SHP77 treated with DMSO at 0.1 percent for 48 hours (cell line): ENCODE measurements at places on chromosomes 5 and 9.

DNA sequence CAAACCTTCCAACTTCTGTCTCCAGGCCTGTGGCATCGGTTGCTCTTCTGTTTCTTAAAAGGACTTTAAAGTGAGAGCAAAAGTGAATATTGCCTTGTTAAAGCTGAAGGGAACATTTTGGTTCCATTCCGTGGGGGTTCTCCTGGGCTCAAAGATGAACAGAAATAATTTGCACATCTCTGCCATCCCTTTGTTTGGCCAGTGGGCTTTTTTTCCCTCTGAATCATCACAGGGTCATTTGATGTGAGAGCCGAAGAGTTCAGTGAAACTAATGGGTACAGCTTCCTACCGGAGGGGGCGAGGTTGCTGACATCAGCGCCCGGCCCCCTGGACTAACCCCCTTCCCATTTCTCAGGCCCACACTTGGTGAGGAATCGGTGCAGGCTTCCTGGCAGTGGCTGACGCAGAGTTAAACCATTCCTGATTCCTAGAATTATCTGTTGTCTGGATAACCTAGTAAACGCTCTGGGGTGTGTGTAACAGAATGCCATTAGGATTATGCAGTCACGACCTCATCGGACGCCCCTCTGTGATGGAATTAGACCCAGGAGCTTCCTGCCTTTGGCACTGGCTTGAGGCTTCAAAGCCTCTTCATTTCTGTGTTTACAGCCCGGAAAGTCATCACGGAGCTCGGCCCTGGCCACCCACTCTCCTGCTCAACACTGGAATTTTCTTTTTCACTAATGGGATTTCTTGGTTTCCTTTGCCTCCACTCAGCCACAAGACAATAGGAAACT, 61.6 kb upstream of the RPL26L1 start:
- DNase-seq = no peak

GRCh38 chr9:73805111-73805510, 653.4 kb downstream of the ANXA1 start:
- no peak for DNase-seq

GRCh38 chr9:106689089-106689488, 173.9 kb upstream of the ZNF462 start:
- no peak for DNase-seq

- DNase-seq = no peak
Observed at GRCh38 chr9:135169709-135170226, 82.3 kb downstream of the OLFM1 start.

DNA sequence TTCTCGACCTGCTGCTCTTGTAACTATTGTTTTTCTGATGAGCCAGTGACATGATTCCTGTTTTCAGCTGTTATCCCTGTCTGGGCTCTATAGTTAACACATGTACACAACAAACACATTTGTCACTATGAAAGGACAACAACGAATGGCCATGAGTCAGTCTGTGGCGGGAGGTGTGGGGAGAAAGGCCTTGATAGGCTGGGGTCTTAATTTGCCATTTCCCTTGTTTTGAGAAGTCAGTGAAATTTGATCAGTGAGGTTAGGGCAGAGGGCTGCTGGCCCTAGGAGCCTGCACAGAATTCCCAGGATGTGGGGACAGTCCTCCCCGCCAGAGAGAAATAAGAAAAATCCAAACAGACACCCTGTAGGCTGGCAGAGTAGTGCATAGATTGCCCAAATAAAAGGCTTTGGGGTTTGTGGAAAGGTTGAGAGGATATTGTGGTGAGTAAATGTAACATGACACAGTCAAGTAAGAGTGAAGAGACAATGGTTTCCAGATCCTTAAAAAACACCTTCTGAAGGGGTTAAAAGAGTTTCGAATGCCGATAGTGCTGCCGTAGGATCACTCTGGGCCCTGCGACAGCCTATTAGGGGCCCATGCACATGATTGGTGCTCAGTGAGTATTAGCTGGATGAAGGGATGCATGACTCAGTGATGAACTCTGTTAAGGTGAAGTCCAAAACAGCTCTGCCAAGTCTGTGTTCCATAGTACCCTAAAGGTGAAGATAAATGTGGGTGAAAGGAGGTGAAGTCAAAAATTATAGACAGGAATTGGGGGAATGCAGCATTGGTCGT, 110.9 kb upstream of the PRRC1 start:
- DNase-seq = no peak

DNA sequence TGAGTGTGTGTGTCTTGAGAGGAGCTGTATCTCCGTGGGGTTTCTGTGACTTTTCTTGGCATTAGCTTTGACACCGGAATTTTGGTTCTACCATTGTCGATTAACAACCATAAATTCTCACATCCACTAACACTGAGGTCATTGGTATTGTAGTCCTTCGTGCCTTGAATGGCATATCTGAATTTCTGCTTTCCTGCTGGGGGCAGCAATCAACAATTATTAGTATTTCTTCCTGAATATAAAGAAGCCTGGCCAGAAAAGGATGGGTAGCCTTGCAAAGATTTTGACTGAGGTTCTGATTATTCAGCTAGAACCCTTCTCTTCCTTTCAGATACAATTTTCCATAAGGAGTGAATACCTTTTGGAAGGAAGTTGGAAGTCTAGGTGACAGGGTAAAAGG, 33.5 kb upstream of the SHOC1 start:
- DNase-seq = no peak

GRCh38 chr5:152462021-152462721, 57.1 kb upstream of the NMUR2 start:
- peak; percentile 35 for DNase-seq

DNA sequence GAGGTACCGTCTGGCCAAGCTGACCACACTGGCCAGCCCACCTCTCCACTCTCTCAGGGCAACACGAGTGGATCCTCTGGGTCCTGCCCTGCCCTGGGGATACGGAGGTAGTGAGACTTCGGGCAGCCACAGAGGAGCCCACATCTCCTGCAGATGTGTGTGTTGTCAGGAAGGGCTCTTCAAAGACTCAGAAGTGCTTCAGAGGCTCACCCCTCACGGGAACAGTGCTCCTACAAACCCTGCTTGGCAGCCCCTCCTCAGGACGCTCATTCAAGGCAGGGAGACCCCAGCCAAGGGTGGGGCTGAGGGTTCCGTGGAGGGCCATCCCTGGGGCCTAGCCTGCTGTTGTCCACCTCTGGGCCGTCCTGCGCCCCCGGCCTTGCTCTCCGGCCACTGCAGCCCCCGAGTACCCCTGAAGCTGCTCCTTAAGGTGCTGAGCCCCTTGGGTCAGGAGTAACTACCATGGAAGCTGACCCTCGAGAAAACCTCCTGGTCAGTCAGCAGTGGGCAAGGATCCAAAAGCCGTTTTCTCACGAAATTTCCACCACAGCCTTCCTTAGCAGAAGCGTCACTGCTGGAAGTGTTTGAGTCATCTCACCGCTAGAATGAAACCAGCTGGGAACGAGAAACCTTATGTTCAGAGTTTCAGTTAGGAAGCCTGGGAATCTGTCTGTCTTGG, 23.2 kb upstream of the LRRC14B start:
- no peak for DNase-seq

DNA sequence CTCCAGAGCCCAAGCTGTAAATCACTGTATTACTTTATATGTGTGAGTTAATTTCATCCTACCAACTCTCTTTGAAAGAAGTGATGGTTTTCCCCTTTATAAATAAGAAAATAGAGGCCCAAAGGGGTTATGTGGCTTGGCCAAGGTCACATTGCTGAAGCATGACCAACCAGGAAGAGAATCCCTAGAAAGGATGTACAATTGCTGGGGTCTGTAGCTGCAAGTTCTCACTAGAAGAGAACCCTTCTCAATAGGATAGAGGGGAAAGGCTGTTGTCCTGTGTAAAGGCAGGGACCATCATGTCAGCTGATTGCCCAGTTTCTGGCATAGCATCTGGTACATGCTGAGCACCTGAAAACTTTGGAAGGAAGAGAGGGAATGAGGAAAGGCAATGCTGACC, 39.0 kb upstream of the FAT2 start:
- DNase-seq = no peak

DNA sequence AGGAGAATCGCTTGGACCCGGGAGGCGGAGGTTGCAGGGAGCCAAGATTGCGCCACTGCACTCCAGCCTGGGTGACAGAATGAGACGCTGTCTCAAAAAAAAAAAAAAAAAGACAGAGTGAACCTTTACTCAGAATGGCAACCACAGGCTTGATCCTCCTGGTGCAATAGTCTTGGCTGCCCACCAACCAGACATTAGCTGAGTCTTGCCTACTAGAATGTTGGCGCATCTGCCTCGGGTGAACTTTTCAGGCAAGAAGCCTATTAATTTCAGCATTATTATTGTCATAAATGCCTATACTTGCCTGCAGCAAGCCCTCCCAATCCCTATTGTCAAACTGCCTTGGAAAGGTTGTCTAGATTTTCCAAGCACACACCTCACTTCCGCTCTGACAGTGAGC, 4.2 kb downstream of the SERINC5 start:
- no peak for DNase-seq

DNA sequence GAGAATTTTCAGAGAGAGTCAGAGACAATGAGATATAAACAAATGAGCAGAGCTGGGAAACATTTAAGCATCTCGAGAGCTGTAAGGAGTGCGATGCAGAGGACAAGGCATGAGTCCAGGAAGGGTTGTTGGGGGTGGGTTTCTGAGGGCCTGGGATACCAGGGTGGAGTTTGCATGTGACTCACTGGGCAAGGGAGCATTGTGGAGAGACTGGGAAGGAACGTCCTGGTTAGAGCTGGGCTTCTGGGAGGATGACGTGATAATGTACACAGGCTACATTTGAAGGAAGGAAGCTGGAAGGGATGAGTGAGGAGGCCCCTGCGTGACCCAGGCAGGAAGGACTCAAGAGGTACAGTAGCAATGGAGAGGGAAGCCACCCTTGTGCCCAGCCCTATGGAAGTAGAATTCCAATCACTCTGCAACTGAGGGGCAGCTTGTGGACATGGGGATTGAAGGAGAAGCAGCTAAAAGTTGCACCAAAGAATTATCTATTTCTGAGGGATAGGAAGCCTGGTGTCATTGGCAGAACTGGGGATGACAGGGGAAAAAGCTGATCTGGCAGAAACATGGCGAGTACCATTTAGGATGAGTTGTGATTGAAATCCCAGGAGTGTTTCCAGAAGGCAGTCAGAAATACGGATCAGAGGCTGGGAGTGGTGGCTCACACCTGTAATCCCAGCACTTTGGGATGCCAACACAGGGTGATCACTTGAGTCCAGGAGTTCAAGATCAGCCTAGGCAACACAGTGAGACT, 59.3 kb upstream of the AFAP1L1 start:
- DNase-seq = no peak
